ENCODE measurements at places on chromosomes 6 and 20. TPM values are rescaled to one million over a fixed set of nuclear protein-coding genes. Genes with fewer than 3 reads are reported as not detected.

The SLC17A1 gene
- not detected for total RNA-seq

The CD93 gene
- total RNA-seq: 64.9 TPM

The DSP gene
- total RNA-seq: 95.4 TPM

The SOX4 gene
- total RNA-seq: 48.8 TPM

The ANGPT4 gene
- total RNA-seq: 1.0 TPM

The CCM2L gene
- 9.2 TPM for total RNA-seq

The VGLL2 gene
- total RNA-seq: not detected

The PTGIS gene
- 38.7 TPM for total RNA-seq

The SLC22A3 gene
- total RNA-seq: 3.4 TPM

The ESF1 gene
- total RNA-seq: 17.7 TPM

The SLC24A3 gene
- total RNA-seq: 5.9 TPM

DNA sequence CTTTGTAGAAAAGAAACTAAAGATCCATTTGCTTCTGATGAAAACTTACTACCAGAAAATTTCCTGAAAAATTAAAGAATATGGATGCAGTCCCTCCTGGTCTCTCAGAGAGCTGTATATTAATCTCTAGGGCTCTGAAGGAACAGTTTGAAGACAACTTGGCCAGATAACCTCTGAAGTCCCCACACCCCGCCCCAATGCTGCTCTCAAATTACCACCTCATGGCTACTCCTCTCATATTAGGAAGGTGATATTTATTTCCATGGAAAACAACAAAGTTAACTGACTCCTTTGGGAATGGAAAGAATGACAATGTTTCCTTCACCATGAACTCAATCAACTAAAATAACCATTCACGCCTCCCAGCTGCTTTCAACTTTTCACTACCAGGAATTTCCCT lies 408.4 kb upstream of the FLRT3 start:
- no peaks in the 10 kb centered on the region for H3K36me3 ChIP-seq
- no peaks in the 10 kb centered on the region for H3K27me3 ChIP-seq
- no peak overlapping the region for H3K4me3 ChIP-seq

DNA sequence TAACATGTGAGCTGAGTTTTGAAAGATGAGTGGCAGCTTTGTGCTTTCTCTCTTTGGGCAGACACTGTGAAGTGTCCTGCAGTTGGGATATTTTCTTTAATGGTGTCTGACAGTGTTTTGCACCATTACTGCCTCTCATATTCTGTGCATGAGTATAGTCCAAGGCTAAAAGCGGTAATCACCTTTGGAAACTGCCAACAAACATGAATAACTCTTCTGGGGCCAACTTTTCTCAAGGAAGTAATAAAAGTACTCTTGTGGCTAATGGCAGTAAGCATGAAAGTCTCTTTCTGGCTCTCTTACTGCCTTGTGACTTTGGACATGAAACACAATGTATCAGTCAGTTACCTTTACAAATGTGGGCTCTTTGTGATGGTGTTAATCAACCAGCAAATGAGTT lies 91.7 kb upstream of the SOX4 start:
- no peaks in the 10 kb centered on the region for H3K27me3 ChIP-seq
- no peaks in the 10 kb centered on the region for H3K36me3 ChIP-seq
- H3K27ac ChIP-seq: no peak overlapping the region
- no peaks in the 10 kb centered on the region for H3K4me1 ChIP-seq
- no peak overlapping the region for H3K4me3 ChIP-seq

- H3K4me1 ChIP-seq: no peaks in the 10 kb centered on the region
- H3K4me3 ChIP-seq: no peak overlapping the region
- no peak for DNase-seq
- no peaks in the 10 kb centered on the region for H3K36me3 ChIP-seq
- no peaks in the 10 kb centered on the region for H3K27me3 ChIP-seq
Observed at GRCh38 chr6:107555449-107555848, 65.5 kb downstream of the SOBP start.

DNA sequence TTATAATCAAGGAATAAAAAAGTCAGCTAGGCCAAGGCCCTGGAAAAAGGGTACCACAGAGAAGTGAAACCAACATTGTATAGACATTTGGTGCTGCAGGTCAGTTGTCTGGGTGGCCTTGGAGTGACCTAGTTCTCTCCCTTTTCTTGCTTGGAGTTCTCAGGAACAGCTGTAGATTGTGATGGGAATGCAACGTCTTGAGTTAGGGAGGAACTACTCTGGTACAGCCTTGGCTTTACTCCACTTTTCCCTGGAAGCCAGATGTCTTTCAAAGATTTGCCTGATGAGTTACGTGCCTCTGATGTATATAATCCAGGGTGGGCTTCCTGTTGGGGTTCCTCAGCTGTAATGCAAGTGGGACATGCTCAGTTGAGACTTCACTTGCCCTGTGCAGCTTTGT lies 694.7 kb downstream of the HTR1B start:
- no peak for DNase-seq
- no peaks in the 10 kb centered on the region for H3K4me1 ChIP-seq
- H3K4me3 ChIP-seq: no peak overlapping the region
- no peak overlapping the region for H3K27ac ChIP-seq
- H3K36me3 ChIP-seq: no peaks in the 10 kb centered on the region

- H3K36me3 ChIP-seq: no peaks in the 10 kb centered on the region
- H3K27me3 ChIP-seq: no peaks in the 10 kb centered on the region
- no peaks in the 10 kb centered on the region for H3K4me1 ChIP-seq
- no peak overlapping the region for H3K4me3 ChIP-seq
- no peak overlapping the region for H3K27ac ChIP-seq
- DNase-seq: no peak
Observed at GRCh38 chr6:1634081-1634480, 24.4 kb downstream of the FOXC1 start.

DNA sequence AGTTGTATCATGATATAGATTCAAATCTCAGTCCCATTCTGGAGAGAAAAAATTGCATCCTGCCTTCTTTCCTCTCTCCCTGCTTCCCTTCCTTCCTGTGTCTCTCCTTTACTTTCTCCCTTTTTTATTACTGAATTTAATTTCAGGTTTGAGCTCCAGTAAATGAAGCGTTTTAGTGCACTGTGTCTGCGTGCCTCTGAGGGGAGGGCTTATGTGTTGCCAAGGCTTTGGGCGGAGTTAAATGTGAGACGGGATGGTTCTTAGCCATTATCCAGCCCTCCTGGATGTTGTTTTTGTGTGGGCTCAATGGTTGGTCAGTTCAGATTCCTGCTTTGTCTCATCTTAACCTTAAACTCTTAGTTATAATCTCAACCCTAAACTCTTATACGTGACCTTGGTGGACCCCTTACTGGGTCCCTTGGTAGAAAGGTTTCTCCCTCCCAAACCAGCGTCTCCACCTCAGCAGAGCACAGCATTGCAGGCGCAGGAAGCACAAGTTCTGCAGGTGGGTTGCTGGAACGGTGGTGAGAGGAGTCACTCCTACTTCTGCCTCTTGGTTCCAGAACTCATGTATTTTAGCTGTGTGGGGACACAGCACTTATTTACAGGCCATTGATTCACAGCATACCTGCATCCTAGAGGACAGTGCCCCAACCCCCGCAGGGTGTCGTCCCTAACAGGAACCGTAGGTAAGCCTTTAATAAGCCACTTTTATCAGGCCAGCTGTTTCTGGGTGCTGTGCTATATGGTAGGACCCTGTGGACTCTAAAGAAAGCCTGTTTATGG lies 68.5 kb downstream of the DNAH8 start:
- H3K4me3 ChIP-seq: no peak overlapping the region
- H3K36me3 ChIP-seq: no peaks in the 10 kb centered on the region
- H3K27ac ChIP-seq: no peak overlapping the region
- no peak for DNase-seq
- H3K4me1 ChIP-seq: no peaks in the 10 kb centered on the region
- H3K27me3 ChIP-seq: no peaks in the 10 kb centered on the region

DNA sequence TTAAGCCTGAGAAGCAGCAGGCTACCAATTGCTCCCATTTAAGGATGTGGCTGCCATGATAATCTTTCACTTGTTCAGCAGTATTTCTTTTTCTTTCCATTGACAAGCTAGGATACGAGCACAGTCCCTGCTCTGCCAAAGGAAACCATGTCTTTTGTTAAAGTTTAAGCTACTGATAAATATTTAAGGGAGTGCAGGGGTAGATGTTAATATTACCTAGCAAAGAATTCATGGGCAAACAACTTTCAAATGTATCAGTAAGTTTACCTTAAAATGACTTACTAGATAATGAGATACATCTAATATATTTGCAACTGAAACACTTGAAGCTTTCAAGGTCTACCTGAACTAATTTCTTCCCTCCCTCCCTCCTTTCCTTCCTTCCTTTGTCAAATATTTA lies 77.3 kb downstream of the OPN5 start:
- no peaks in the 10 kb centered on the region for H3K36me3 ChIP-seq
- no peaks in the 10 kb centered on the region for H3K4me1 ChIP-seq
- no peak for DNase-seq
- H3K27me3 ChIP-seq: no peaks in the 10 kb centered on the region

GRCh38 chr20:8492173-8492572 lies 360.1 kb downstream of the PLCB1 start:
- no peaks in the 10 kb centered on the region for H3K4me1 ChIP-seq
- no peak overlapping the region for H3K4me3 ChIP-seq
- H3K36me3 ChIP-seq: no peaks in the 10 kb centered on the region
- DNase-seq: no peak
- H3K27ac ChIP-seq: no peak overlapping the region

DNA sequence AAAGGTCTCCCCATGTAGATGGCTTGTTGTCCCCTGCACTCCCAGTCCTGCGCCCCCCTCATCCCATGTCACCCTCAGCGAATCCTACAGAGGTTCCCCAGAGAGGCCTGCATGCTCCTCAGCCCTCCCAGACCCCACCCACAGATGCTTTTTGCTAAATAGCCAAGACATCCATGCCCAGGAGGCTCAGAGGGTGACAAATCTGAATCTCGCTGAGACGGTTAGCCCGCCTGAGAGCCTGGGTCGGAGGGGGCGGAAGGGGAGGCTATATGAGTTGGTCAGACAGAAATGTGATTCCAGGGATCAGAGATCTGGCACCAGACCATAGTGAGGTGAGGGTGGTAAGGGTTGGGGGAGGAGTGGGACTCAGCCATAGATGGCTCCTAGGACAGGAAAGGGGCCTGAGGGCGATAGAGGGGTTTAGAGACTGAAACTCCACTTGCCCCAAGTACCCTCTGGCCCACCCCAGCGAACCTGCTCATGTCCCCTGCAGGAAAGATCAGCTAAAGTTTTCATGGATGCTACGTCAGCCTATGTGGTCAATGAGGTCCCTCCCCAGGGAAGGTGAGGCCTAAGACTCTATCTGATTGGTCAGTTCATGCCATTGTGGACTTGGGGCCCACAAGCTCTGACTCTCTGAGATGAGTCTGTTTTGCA lies 33.2 kb downstream of the TFEB start:
- no peaks in the 10 kb centered on the region for H3K27me3 ChIP-seq
- no peak overlapping the region for H3K4me3 ChIP-seq
- H3K4me1 ChIP-seq: peaks cover 19% of the 10 kb centered on the region
- no peak for DNase-seq
- no peaks in the 10 kb centered on the region for H3K36me3 ChIP-seq
- H3K27ac ChIP-seq: no peak overlapping the region

- H3K27me3 ChIP-seq: no peaks in the 10 kb centered on the region
- no peak overlapping the region for H3K4me3 ChIP-seq
- no peaks in the 10 kb centered on the region for H3K4me1 ChIP-seq
- H3K36me3 ChIP-seq: no peaks in the 10 kb centered on the region
- no peak overlapping the region for H3K27ac ChIP-seq
Observed at GRCh38 chr6:34970957-34971356, 81.9 kb downstream of the ANKS1A start.

GRCh38 chr6:118788702-118789101 lies 105.2 kb upstream of the ASF1A start:
- no peak for DNase-seq
- no peaks in the 10 kb centered on the region for H3K27me3 ChIP-seq
- no peak overlapping the region for H3K27ac ChIP-seq
- no peaks in the 10 kb centered on the region for H3K4me1 ChIP-seq
- H3K4me3 ChIP-seq: no peak overlapping the region

GRCh38 chr6:72464791-72465691 lies 156.8 kb upstream of the KCNQ5 start:
- no peaks in the 10 kb centered on the region for H3K27me3 ChIP-seq
- H3K36me3 ChIP-seq: no peaks in the 10 kb centered on the region
- DNase-seq: no peak
- H3K4me1 ChIP-seq: no peaks in the 10 kb centered on the region
- H3K4me3 ChIP-seq: no peak overlapping the region
